ENCODE measurements at places on chromosomes 3 and 15.

GRCh38 chr3:58236527-58237237, 910 bp upstream of the ABHD6 start:
- no peak for DNase-seq

GRCh38 chr3:126664591-126665214, 9.8 kb upstream of the TXNRD3 start:
- no peak for DNase-seq

DNA sequence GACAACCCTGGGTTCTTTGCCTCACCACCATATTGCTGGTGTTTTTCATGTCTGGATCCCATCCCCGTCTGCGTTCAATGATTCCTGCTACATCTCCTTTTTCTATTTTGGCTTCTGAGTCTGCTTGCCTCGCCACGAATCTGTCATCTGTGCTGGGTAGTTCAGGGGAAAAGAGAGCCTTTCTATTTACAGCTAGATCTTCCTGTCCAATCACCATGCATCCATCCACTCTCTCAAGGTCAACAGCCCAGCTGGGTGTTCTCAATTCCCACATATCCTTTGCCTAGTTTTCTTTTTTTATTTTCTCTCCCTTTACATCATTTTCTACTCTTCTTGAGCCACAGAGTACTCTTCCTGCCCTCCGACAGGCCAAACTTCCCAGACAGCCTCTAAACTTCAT, 104.8 kb upstream of the RAD18 start:
- DNase-seq: no peak

GRCh38 chr3:17938313-17938712, 195.9 kb upstream of the TBC1D5 start:
- DNase-seq: no peak

- no peak for DNase-seq
These were observed 2.3 kb downstream of the RBM5 start for GRCh38 chr3:50090984-50091383.

GRCh38 chr3:133074977-133075376, 36.8 kb downstream of the TMEM108 start:
- DNase-seq: peak; percentile 68

GRCh38 chr15:81400640-81401236, 26.7 kb upstream of the TMC3 start:
- DNase-seq: peak; percentile 21

- no peak for DNase-seq
These were observed 414.2 kb downstream of the GABRB3 start for GRCh38 chr15:26358708-26359107.

- no peak for DNase-seq
These were observed 7.5 kb downstream of the TMEM40 start for GRCh38 chr3:12751571-12751970.

- no peak for DNase-seq
These were observed 54.0 kb downstream of the MBNL1 start for GRCh38 chr3:152322756-152323155.

GRCh38 chr3:481680-482079, 285.1 kb downstream of the CHL1 start:
- DNase-seq: no peak

GRCh38 chr15:89664441-89665350, 9.4 kb upstream of the KIF7 start:
- no peak for DNase-seq

DNA sequence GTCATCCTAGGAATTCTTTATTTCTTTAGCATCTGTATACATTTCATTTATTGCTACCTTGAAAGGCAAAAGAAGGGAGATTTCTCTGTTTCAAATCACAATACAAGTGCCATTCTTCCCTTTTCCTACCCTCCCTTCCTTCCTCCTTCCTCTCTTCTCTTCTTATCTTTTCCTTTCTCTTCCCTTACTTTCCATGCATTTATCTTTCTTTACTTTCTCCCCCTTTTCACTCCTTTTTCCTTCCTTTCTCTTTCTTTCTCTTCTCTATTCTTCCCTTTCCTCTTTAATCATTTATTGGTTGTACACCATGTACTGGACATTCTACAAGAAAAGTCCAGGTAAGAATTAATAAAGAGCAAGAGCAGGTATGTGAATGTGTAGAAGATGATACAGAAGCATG, 251.0 kb upstream of the PEX5L start:
- no peak for DNase-seq

DNA sequence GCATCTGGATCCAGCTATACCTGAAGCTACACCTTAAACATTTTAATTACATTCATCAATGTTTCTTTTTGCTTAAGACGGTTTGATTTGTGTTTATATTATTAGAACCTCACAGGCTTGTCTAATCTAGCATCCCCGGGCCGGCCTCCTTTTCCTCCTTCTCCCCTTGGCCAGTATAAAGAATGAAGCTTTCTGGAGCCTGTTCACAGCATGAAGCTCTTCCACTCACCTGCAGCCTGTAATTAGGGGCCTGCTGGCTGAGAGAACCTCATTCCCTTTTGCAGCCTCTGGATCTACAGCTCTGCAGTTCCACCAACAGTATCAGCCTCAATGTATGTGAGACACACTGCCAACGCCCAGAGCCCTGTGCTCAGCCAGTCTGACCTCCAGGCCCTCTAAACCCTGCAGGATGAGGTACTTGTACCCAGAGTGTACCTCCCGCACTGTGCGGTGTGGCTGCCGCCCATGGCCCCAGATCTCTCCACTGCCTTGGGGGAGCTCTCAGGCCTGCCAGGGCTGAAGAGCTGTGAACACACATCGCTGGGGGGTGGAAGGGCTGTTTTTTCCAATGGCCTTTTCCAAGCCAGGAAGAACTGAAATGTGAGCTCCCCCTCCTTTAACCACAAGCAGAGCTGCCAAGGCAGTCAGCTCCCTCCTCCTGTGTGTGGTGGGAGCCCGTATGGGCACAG, 114.7 kb upstream of the ALDH1A3 start:
- DNase-seq: no peak

- peak; percentile 32 for DNase-seq
These were observed 34.2 kb downstream of the SEMA5B start for GRCh38 chr3:122993124-122993978.

Measured in NCI-H2171 (cell line).